NCI-H748 treated with DMSO at 0.1 percent for 48 hours (cell line): ENCODE measurements at places on chromosomes 4 and X.

DNA sequence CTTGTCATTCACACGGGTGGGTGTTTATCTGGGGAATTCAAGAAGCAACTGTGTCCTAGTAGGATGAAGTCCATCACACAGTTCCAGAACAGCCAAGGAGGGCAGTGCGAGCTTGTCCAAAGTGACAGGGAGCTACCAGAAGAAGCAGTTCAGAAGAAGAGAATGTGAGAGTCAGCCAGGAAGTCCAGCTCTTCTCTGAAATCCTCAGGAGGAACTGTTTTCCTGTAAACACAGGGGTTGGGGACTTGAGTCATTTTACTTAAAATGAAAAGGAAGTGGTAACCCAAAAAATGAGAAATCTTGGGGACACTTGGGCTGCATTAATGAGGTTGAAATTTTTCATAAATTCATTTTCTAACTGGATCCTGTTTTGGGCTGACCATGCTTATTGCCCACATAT lies 8.2 kb upstream of the TLR10 start:
- DNase-seq, result no peak

- DNase-seq, result no peak
These were observed 24.8 kb upstream of the CYBB start for GRCh38 chrX:37755025-37755424.

GRCh38 chrX:50889582-50889981 lies 21.0 kb upstream of the BMP15 start:
- DNase-seq, result no peak

DNA sequence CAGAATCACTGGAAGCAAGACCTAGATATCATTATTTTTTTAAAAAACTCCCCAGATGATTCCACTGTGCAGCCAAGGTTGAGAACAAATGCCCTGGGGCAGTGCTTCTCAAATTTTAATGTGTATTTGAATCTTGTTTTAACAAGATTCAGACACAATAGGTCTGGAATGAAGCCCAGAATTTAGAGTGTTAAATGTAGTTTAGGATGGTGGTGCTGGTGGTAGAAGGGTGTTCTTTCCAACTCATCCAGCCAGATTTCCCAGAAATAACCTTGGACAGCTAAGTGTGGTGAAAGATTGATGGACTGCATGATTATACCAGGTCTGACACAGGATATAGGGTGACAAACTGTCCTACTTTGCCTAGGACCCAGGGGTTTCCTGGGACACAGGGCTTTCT lies 120.1 kb upstream of the MED14 start:
- DNase-seq, result no peak
